ENCODE measurements at places on chromosomes 3 and 15. TPM values are rescaled to one million over a fixed set of nuclear protein-coding genes. Genes with fewer than 3 reads are reported as not detected.

POPDC2 gene
- 0.18 TPM for total RNA-seq

SMCO1 gene
- total RNA-seq = not detected

ATP8B4 gene
- total RNA-seq = 0.18 TPM

DNA sequence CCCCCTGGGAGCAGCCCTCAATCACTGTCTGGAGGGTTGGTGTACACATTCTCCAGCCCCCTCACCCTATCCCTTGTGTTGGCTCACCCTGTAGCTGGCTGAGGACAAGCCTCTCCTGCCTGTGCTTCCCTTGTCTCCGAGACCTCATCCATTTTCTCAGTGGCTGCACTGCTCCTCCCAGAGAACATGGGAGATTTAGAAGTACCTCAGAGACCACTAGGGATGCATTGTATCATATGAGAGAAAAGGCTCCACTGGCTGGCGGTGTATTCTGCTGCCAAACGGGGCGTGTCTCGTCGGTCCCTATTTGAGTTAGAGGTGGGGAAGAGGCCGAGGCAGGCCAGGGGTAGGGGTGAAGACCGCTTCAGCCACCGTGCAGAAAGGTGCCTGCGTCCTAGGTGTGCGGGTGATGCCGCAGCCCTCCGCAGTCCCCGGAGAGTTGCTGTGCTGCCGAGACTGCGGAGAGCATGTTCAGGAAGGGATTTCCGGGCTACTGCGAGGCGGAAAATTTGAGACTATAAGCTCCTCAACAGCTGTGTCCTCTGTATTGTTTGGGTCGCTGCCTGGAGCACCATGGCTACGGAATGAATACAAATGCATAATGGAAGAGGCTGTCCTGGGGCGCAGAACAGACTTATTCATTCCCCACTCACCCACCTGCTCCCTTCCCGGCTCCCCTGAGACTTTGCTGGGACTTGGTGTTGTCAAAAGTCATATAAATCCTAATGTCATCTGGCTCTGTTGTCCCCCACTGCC lies 43.8 kb downstream of the SPSB4 start:
- DNase-seq = no peak

GRCh38 chr3:179037351-179037750 lies 34.3 kb downstream of the ZMAT3 start:
- no peak for DNase-seq

- no peak for DNase-seq
Measured at GRCh38 chr15:97881346-97881965, 79.0 kb upstream of the ARRDC4 start.
